ENCODE measurements at places on chromosomes 7 and 10.

GRCh38 chr7:102186306-102186705, 100.4 kb upstream of the SH2B2 start:
- no peak for DNase-seq

DNA sequence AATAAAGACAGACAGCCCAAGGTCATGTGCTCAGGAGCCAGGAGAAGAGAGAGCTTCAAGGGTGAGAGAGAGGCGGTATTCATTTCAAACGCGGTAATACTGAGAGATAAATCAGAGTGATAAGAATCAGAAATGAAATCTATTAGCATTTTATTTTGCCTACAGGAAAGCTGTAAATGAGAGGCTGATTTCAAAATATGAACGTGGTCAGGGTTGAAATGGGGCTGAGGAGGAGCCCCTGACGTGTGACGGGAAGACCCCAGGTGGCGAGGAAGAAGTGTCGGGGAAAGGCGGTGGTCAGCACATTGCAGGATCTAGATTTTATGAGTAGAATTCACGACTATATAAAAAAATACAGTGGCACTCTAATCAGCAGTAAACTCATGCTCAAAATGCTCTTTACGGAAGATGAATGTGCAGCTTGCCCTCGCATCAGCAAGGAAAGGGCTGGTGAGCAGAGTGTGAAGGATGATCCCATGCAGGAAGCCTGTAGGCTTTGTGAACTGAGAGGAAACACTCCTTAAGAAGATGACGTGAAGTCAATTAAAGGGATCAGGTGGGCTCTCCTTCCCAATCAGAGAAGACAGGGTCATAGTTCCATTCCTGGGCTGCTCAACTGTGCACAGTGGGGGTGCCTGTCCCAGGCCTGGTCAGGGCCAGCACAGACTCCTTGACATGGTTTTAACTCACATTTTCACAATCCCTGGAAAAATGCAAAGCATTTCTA, 360.2 kb downstream of the PTPRN2 start:
- DNase-seq = no peak

DNA sequence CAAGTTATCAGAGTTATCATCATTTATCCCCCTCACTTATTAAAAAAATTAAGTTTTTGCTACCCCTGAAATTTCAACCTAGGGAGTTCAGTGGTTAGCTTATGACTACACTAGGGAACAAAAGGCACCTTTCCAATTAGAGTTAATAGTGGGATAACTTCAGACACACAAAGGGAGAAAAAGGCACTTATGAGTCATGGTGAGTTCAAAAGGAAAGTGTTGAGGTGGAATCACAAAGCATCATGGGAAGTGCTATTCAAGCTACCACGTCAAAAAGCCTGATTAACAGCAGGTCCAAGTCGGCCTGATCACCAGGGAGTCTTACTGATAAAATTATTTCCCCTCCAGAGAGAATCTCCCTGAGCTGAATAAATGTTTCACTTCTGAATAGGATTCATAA, 165.7 kb downstream of the C7orf25 start:
- no peak for DNase-seq

DNA sequence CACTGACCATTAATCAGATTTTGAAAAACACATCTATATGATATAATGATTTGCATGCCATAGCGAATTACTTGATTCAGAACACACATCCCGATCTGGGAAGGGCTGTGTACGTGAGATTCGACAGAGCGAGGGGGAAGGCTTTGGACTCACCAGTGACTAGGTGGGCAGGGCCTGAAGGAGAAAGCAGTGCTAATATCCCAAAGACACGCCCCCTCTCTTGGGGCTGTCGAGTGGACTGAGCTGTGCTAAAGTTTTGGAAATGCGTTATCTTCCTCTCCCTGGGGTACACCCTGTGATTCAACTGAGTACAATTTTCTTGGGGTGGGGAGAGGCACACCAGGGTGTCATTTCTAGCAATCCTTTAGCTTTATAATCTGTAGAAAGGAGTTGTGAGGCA, 1.8 kb downstream of the LRRC17 start:
- no peak for DNase-seq

DNA sequence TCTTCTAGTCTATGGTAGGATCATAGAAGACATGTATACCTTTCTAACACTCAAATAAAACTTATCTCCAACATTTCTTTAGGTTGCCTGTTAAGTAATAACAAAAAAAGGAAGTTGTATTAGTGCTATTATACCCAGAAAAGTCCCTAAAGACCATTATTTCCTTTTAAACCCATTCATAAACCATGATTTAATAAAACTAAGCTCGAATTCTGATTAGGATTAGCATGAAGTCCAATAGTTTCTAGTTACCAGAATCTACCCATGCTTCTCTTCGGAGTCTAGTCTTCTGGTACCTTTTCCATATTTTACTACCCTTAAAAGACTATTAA, 62.7 kb downstream of the USP6NL start:
- no peak for DNase-seq

DNA sequence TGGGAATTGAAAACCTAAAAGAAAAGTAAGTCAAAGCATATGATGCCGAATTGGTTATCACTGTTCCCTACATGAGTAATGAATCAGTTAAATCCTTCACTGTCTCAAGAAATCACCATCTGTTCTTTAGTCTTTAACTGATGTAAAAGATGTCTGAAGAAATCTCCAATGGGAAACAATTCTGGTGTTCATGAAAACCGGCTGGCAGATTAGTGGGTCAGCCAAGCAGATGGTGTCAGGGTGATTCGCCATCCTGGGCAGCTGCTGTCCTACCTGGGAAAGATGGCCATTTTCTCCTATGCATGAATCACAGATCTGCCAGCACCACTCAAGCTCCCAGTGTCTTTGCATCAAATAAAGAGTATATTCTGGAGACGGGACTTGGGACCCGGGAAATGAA, 925.2 kb upstream of the GHITM start:
- DNase-seq = no peak

- no peak for DNase-seq
Measured at GRCh38 chr10:27998178-27998953, 513 bp downstream of the ODAD2 start.

DNA sequence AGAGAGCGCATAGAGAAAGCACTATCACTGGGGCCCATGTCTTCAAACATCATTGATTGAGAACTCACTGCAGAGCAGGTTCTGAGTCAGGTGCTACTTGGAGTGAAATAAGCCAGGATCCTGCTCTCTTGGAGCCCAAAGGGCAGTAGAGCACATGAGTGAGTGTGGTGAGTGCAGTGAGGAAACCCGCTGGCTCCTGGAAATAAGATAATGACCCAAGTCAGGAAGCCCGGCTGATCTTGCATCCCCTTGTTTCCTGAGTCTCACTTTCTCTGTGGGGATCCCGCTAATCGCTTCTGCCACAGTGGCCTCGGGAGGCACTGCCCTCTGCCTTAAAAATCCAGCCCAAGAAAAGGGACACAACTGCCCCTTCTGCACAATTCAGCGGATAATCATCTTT, 7.1 kb upstream of the FAM107B start:
- no peak for DNase-seq

DNA sequence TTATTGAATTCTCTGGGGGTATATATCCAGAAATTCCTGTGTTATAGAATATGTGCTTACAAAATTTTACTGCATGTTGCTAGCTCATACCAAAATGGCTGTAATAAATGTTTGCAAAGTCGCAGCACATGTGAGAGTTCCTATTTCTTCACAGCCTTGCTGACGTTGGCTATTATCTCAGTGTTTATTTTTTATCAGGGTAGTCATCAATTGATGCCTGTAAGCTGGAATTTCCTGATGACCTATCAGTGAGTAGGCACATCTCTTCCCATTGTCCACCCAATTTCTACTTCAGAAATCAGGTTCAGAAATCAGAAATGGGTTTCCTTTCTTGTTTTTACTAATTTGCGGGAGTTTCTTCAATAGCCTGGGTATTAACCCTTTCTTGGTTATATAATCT, 268.1 kb upstream of the FZD8 start:
- DNase-seq = no peak

- DNase-seq = no peak
Measured at GRCh38 chr7:143287339-143287934, 714 bp upstream of the CASP2 start.

DNA sequence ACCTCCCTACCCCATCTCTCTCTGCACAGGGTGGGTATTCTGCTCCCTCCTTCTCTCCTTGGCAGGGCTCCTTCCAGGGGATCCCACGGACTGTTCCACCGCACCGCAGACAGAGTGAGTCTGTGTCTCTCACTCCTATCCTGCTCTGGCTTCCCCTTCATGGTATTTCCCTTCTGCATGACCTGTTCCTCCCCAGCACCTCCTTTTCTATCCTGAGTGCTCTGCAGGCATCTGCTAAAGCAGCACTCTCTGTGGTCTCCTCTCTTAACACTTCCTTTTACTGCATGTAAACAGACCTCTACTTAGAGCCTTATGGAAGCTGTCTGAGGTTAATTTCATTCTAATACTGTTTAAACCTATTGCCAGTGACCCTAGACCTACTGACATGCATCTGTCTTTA, 171.5 kb downstream of the CCSER2 start:
- no peak for DNase-seq

GRCh38 chr7:151477867-151478266, 37.9 kb upstream of the CRYGN start:
- DNase-seq = no peak

DNA sequence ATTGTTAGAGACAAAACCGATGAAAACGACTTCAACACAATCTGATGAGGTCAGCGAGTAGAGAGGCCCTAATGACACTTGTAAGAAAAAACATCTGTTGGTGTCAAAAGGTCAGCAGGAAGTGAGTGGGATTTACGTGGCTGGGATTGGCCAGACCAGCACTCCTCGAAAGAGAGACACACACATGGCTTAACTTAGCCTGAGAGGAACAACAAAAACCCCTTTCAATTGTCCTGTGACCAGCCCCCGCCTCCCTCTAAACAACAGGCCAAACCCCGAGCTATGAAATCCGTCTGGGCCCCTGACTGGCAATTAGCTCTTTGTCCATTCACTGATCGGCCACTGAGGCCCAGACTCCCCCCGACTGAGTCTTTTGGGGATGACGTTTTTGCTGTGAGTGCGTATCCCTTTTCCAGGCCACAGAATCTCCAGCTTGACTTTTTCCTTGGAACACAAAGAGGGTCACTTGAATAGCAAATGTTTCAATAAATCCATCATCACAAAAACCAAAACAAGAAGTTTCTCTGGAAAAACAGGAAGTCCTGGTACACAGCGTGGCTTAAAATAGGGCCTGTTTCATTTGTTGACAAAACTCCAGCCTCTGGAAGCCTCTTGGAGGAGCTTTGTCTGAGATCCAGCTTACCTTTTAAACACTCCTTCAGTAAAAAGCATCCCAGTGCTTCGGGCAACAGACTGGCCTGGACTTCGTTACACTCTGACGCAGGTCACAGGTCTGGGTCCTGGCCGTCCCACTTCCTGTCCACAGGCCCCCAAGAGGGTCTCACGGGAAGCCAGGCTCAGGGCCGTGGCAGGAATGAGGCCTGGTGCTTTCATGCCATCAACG, 103.0 kb downstream of the CTBP2 start:
- DNase-seq = no peak

DNA sequence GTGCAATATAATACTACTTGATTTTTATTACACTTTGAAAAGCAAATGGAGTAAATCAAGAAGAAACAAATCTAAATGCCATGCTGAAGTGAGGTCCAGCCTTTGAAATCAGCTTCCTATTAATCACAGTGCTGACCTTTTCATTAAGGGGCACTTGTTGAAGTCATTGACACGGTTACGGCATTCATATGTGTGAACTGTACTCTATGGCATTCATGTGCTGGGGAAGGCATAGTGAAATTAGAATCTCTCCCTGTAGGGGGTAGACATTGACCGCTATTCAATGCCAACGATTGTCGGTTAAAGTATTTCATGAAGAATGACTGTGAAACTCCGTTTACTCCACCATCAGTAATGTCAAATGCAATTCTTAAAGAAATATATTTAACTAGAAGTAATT, 296.1 kb upstream of the SEMA3A start:
- no peak for DNase-seq

DNA sequence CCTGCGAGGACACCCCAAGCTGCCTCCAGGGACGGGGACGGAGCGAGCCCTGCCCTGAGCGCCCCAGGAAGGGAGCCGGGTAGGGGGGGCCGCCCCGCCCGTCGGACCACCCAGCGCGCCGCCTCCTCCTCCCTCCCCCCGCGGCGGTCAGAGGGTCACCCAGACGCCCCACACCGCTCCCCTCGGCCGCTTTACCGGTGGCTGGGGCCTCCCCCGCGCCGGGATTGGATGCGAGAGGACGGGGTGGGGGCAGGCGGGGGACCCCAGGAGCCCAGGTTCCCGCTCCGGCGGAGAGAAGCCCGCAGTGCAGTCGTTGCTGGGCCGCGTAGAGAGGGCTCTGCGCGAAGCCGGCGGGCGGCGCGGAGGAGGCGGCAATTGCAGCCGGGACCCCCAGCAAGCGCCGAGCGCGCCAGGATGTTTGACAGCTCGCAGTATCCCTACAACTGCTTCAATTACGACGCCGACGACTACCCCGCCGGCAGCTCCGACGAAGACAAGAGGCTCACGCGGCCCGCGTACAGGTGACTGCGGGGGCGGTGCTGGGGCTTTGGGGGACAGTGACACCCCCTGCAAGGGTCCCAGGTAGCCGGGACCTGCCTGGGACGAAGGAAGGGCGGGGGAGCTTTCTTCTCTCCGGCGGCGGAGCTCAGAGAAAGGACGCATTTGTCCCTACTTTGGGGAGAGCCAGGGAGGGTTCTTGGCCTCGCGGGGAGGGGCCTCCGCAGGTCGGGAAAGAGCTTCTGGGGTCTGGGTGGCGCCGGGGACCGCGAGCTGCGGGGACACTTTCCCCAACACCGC, at the start of gene FOXL3:
Gene FOXL3 (plus strand): TSS at position 415 of the 798 bp plus-strand sequence. CDS start 0 bp downstream, at position 415.
- no peak for DNase-seq

DNA sequence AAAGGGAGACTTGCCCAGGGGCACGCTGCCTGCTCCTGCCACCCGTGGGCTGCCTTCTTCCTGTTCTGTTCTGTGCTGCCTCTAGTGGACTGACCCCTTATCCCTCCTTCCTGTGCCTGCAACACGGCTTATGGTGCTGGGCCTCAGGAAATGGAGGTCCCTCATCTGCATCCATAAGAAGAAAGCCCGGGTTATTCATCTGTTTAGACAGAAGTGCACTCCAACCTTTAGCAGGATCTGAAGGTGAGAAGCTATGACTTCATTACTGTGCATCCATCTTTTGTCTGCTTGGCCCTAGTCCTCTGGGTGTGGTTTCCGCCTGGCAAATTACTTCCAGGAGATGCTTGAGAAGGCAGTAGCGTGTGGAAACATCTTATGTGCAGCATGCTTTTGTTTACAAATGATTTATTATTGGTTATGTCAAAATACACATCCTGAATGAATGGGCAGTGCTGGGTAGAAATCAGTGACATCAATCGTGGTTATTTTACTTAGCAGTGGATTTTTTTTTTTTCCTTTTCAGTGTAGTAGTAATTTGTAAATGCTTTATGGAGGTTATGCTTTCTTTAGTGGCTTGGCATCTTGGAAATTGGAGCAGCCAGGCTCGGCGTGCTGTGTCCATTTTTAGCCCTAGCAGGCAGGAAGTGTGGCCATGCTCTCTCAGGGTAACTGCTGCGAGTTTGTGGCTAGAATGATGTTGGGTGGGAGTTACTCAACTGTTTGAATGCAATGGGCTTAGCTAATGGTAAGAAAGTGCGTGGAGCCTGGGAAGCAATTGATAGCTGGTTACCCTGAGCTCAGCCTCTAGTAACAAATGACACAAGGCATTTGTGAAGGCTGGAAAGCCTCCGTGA, 12.7 kb downstream of the PTPRE start:
- no peak for DNase-seq

GRCh38 chr7:131652934-131653333, 96.5 kb upstream of the PODXL start:
- no peak for DNase-seq
